ENCODE measurements at places on chromosomes 7 and 10.

GRCh38 chr7:44408596-44408995 lies 81.9 kb downstream of the NUDCD3 start:
- peak; percentile 13 for DNase-seq

DNA sequence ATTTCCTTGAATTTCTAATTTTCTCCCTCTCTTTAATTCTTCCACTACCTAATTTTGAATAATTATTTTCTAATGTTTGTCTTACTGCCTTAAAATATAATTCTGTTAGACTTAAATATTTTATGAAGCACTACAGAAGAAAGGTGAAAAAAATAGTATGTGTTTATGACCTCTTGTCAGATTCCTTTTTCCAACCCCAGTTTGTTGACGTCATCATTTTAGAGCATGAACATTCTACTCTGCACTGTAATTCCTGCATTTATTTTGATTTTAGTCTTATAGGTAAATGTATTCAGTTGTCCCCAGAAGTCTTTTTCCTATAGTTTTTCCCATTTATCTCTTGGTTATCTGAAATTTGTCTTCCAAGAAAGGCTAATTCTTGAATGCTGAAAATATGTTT lies 468.1 kb downstream of the SORCS3 start:
- DNase-seq, result no peak

DNA sequence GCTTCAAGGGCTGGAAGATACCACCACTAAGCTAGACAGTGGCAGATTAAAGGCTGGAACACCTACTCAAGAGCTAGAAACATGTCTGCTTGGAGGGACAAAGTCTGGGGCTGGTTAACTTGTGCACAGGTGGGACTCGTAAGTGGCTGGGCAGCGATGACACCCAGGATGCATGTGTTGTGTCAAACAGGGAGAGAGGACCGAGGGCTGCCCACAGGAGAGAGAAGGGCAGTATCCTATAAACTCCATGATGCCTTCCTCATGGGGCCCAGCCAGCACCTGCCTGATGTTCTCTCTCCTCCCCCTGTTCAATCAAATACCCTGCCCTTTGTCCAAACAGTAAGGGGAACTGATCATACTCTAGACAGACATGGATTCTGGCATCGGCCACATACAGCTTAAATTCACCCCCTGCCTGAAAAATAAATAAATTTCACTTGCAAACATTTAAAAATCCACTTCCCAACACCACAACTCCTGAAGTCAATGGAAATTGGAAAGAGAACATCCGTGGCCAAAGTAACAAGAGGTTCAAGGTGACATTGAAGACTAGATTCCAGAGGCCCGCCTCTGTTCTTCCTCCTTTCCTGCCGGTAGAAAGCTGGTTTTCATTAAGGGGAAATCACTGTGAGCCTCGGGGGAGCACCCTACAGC lies 50.6 kb downstream of the CHST15 start:
- DNase-seq, result no peak

- no peak for DNase-seq
These were observed 3.9 kb downstream of the MIOS start for GRCh38 chr7:7570584-7570983.

GRCh38 chr10:108036265-108036664 lies 871.8 kb upstream of the SORCS1 start:
- no peak for DNase-seq

GRCh38 chr10:49649936-49650723 lies 29.3 kb upstream of the C10orf53 start:
- DNase-seq, result no peak

GRCh38 chr10:71736570-71736952 lies 17.0 kb upstream of the C10orf105 start:
- DNase-seq, result peak; percentile 23

GRCh38 chr10:88127269-88127668 lies 263.8 kb downstream of the PTEN start:
- no peak for DNase-seq

- DNase-seq, result peak; percentile 88
These were observed 52.1 kb downstream of the HDAC9 start for GRCh38 chr7:18547509-18548187.

DNA sequence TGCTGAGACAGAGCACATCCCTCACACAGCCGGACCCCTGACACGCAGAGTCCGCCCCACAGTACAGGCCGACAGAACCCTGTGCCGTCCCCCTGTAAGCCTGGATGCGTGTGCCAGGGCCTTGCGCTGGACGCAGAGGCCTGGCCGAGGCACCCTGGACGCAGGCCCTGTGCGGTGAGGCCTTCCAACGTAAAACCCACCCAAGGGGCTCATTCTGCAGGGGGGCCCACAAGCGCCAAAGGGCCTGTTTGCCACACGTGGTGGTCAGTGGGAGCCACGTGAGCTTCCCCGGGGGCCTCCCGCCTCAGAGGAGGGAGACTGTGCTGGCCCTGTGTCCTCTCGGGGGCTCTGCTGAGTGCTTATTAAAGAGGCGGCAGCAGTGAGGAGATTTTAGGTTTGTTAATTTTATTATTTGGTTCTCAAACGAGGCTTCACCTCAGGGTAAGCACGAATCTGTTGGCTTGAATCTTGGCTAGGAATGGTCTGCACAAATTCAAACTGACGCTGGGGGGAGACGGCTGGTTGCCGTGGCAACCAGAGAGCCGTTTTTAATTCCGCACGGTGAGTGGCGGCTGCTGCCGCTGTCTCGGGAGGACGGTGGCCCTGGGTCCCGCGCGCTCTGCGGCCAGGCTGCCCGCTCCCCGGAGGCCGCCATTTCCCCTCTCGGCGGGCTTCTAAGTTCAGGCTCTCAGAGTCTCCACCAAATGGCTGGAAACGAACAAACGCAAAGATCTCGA lies 4.9 kb upstream of the ADGRA1 start:
- no peak for DNase-seq

DNA sequence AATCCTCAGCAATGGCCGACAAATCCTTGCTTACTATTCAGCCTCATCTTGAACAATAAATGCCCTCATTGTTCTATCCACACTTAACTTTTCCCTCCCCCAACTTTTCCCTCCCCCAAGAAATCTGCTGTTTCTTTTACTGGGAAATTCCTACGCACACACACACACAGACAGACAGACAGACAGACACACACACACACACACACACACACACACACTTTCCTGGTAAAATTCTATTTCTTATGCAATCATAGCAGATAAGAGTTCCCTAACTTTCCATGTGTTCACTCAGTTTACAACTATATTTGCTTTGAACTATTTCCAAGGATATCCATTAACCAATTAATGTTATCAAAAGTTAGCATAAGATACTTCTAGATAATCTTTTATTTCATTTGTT lies 52.9 kb downstream of the RELN start:
- no peak for DNase-seq

DNA sequence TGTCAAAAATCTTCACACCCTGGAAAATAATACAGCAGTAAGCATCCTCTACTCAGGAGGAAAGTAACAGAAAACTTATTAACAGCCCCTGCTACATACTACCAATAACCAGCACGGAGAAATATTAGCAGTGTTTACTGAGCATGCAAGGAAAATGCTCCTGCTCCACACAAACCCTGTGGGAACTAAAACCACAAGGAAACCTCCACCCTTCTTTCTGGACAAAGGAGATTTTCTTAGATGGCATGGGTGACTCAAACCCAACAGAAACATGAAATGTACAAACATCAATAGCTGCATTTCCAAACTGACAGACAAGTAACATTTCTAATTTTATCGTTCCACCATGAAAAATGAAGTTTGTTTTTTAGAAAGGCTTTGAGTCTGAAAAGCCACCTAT lies 113.4 kb downstream of the VPS41 start:
- DNase-seq, result no peak

DNA sequence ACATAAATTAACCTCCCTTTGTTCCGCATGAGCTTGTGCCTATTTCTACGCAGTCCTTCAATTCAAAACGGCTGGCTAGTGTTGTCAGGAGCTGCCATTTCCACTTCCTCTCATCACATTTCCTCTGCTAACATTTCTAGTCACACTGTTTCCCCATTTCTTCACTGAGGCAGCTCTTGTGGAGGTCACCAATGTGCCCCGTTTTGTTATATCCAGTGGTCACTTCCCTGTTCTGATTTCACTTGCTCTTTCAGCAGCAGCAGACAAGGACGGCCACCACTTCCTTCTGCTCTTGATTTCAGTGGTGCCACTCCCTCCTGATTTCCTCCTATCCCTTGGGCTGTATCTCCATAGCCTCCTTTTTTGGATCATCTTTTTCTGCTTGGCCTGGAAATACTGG lies 64.8 kb upstream of the SEC61G start:
- no peak for DNase-seq

- no peak for DNase-seq
These were observed 819 bp downstream of the HYCC1 start for GRCh38 chr7:23012908-23013714.

GRCh38 chr7:151045262-151045661 lies 3.1 kb upstream of the ASIC3 start:
- no peak for DNase-seq

DNA sequence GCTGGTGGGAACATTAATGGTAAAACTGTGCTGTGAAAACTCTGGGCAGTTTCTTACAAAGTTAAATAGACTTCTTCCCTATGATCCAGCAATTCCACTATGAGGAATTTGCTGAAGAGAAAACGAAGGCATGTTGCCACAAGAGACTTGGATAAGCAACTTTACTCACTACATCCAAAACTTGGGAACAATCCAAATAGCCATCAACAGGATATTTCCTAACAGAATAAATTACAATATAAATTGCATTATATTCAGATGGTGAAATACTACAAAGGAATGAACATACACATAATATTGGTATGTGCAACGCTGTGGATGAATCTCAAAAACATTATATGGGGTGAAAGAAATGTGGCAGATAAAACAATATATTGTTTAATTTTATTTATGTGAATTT lies 21.4 kb upstream of the MKI67 start:
- DNase-seq, result peak; percentile 35

DNA sequence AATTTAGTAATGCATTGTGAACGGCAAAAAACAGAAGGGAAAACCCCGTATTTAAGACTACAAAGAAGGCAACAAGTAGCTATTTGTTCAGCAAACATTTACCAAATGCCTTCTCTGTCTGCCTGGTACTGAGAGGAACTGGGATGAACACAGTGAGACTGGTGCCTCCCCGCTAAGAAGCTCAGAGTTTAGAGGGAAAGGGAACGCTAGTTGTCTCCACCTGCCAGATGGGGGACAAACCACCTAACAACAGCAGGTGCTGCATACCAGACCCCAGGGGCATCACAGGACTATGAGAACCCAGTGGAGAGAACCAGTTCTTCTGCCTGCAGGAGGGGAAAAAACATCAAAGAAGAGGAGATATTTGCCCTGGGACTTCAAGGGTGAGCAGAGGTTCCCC lies 147.1 kb downstream of the SLC25A13 start:
- no peak for DNase-seq

DNA sequence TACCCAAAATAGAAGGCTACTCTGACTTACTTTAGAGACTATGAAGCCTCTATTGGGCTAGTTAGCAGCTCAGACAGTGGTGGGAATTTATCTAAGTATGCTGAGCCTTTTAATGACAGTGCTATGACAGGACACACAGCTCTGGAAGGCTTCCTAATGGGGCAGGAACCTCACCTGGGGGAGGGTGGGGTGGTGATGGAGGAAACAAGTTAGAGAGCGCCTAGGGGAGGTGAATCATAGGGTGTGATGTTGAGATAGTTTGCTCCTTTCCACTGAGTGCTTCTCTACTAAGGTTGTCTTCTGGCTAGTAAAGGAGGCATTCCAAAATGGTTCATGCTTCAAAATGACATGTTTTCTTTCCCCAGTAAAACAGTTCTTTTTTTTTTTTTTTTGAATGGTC lies 42.1 kb downstream of the PPP1R9A start:
- no peak for DNase-seq

Data from A673 (cell line).